Body of pancreas (tissue), 4 donors: ENCODE measurements at places on chromosomes 2 and 18. TPM values are rescaled to one million over a fixed set of nuclear protein-coding genes. Genes with fewer than 3 reads are reported as not detected.

- H3K27me3 ChIP-seq = no peaks in the 10 kb centered on the region
- H3K27ac ChIP-seq = no peak overlapping the region
- H3K4me1 ChIP-seq = peaks cover 19% of the 10 kb centered on the region
- DNase-seq = no peak
Observed at GRCh38 chr2:53104263-53104662, 663.3 kb upstream of the CHAC2 start.

MBOAT2 gene
- 13.5 TPM for total RNA-seq

RGPD8 gene
- 19.7 TPM for total RNA-seq

- H3K4me1 ChIP-seq = peaks cover 16% of the 10 kb centered on the region
- H3K27me3 ChIP-seq = no peaks in the 10 kb centered on the region
- H3K36me3 ChIP-seq = peaks cover 2% of the 10 kb centered on the region
- H3K27ac ChIP-seq = no peak overlapping the region
- H3K4me3 ChIP-seq = no peak overlapping the region
- DNase-seq = peak; percentile 15
Observed at GRCh38 chr2:168851674-168852320, 38.4 kb downstream of the SPC25 start.

DNA sequence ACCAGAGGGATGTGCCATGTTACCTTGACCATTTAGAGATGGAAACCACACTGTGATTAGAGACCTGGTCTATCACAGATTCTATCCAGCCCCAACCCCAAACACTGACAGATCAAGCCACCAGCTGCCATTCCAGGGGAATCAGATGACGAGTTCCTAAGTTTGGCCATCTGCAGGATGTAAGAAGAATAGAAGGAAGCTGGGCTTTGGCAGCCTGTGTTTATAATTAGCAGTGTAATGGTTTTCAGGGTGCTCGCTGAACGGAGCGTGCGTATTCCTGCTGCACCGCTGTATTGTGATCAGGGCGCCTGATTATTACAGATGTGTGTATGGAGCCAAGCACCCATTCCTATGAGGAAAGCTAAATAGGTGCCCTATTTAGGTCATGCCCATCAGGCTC is 138.1 kb downstream of the LRRC30 start:
- no peaks in the 10 kb centered on the region for H3K36me3 ChIP-seq
- H3K27me3 ChIP-seq = no peaks in the 10 kb centered on the region
- DNase-seq = no peak
- H3K4me1 ChIP-seq = no peaks in the 10 kb centered on the region
- H3K27ac ChIP-seq = no peak overlapping the region
